ENCODE measurements at places on chromosomes 7 and 10. TPM values are rescaled to one million over a fixed set of nuclear protein-coding genes. Genes with fewer than 3 reads are reported as not detected.

CALML3 gene
- not detected for total RNA-seq

DNA sequence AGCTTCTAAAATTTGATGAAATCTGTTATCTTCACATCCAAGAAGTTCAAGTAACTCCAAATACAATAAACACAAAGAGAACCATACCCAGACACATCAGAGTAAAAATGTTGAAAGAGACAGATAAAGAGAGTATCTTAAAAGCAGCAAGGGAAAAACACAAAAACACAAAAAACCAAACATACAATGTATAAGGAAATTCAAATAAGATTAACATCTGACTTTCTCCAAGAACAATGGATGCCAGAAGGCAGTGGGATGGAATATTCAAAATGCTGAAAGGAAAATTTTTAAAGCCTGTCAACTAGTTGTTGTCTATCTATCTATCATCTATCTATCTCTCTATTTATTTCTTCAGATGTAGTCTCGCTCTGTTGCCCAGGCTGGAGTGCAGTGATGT is 72.4 kb upstream of the MKLN1 start:
- no peak for DNase-seq

PIK3AP1 gene
- total RNA-seq, result 6.8 TPM

RSPH10B gene
- total RNA-seq, result 0.18 TPM

- DNase-seq, result no peak
These were observed 1235.0 kb downstream of the XPNPEP1 start for GRCh38 chr10:108688314-108688713.

Data from activated CD8-positive, alpha-beta T cell treated with anti-CD3 and anti-CD28 coated beads, Interleukin-2, amount 10 ng/mL, durations not matched to agents 7 days and 5 days (primary cell).